ENCODE measurements at places on chromosomes 12 and 14.

- H3K36me3 ChIP-seq, result no peaks in the 10 kb centered on the region
- no peaks in the 10 kb centered on the region for H3K27me3 ChIP-seq
- H3K27ac ChIP-seq, result no peak overlapping the region
- H3K4me3 ChIP-seq, result no peak overlapping the region
These were observed 10.3 kb upstream of the RIC8B start for GRCh38 chr12:106764220-106764619.

DNA sequence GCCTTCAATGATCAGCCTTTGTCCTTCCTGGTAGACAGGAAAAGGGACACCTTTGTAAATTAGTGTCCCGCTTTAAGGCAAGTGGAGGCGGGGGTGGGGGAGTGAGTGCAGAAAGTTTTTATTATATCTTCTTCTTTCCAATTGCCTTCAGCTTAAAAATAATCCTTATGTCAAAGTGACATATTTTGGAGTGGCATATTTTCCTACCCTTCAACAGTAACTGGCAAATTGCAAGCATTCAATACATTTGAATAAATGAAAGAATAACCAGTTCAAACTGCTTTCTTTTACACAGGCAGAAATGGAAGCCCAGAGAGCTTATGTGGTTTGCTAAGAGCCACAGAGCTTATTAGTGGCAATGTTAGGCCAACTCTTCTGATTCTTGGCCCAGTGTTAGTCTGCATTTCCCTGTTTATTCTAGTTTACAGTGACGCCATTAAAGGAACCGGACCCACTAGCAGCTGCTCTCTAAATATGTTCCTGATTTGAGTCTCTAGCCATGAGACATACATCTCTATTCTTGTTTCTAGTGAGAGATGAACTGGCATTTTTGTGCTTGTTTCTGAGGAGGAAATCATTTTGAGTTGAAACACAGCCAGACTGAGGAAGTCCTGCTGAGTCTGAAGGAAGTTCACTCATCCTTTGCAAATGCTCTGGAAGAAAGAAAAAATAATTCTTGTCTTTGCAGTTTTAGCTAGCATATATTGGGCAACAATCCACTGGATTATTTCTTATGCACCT, 468.7 kb downstream of the NOVA1 start:
- no peaks in the 10 kb centered on the region for H3K36me3 ChIP-seq
- no peak for DNase-seq
- no peaks in the 10 kb centered on the region for H3K4me1 ChIP-seq
- no peak overlapping the region for H3K27ac ChIP-seq

- no peaks in the 10 kb centered on the region for H3K36me3 ChIP-seq
- H3K4me3 ChIP-seq, result no peak overlapping the region
- H3K27me3 ChIP-seq, result no peaks in the 10 kb centered on the region
These were observed 199.3 kb upstream of the PPFIA2 start for GRCh38 chr12:81958406-81958805.

GRCh38 chr12:101115326-101115725, 94.7 kb downstream of the SLC5A8 start:
- H3K36me3 ChIP-seq, result no peaks in the 10 kb centered on the region
- DNase-seq, result no peak
- H3K27me3 ChIP-seq, result no peaks in the 10 kb centered on the region
- H3K4me1 ChIP-seq, result no peaks in the 10 kb centered on the region

DNA sequence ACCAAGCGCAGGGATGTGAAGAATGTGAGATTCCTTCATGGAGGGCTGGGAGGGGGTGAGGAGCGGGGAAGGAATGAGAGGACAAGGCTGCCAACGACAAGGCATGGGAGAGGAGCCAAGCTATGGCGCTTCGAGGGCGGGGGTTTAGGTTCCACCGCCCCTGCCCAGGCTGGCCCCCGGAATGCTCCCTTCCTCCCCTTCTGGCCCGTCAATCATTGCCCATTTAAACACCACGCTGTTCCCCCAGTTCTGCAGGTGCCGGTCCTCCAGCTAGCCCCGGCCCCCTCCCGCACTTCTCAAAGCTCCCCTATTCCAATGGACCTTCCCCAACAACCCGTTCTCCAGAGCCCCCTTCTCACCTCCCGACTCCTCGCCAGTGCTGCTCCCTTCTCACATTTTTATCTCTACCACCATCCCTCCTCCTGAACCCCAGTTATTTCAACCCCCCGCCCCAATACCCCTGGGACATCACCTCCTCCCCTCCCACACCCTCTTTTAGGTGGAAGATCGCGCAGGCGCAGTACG, 428 bp downstream of the RNF41 start:
- peaks cover 37% of the 10 kb centered on the region for H3K4me1 ChIP-seq
- H3K4me3 ChIP-seq, result peak overlapping the region; percentile 65
- H3K27ac ChIP-seq, result peak overlapping the region; percentile 89
- no peaks in the 10 kb centered on the region for H3K27me3 ChIP-seq
- H3K36me3 ChIP-seq, result no peaks in the 10 kb centered on the region

- H3K27ac ChIP-seq, result no peak overlapping the region
- no peak for DNase-seq
- no peaks in the 10 kb centered on the region for H3K36me3 ChIP-seq
- H3K4me3 ChIP-seq, result no peak overlapping the region
- H3K27me3 ChIP-seq, result no peaks in the 10 kb centered on the region
- H3K4me1 ChIP-seq, result no peaks in the 10 kb centered on the region
These were observed 22.9 kb downstream of the NDUFA12 start for GRCh38 chr12:94980577-94980976.

- H3K4me1 ChIP-seq, result no peaks in the 10 kb centered on the region
- no peaks in the 10 kb centered on the region for H3K27me3 ChIP-seq
- H3K36me3 ChIP-seq, result no peaks in the 10 kb centered on the region
- no peak overlapping the region for H3K4me3 ChIP-seq
- DNase-seq, result no peak
These were observed 20.9 kb downstream of the AKAP6 start for GRCh38 chr14:32350020-32350419.

- no peaks in the 10 kb centered on the region for H3K27me3 ChIP-seq
- no peak for DNase-seq
- H3K4me3 ChIP-seq, result no peak overlapping the region
These were observed 6.3 kb downstream of the ASCL1 start for GRCh38 chr12:102963796-102964195.

DNA sequence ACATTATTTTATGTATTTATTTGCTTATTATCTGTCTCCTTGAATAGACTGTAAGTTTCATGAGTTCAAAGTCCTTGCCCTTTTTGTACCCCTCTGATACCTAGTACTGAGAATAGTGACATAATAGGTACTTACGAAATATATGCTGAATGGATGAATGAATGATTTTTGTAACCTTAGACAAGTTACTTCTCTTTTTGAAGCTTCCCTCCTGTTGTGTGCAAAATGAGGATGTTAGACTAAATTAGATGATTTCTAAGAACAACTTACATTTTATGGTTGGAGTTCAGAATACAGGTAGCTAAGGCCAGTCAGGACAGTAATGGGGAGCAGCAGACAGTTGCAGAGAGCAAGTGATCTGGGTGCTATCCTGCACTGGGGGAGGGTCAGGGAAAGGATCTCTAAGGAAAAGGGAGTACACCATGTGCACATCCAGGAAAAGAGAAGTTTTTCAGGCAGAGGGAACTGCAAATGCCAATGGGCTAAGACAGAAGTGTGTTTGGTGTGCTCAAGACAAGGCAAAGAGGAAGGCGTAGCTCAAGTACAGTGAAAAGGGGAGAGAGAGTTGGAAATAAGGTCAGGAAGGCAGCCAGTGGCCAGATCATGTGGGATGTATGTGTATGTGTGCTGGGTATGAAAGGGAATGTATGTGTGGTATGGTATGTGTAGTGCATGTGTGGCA, 59.4 kb upstream of the AMIGO2 start:
- no peak overlapping the region for H3K4me3 ChIP-seq
- H3K27ac ChIP-seq, result no peak overlapping the region
- no peak for DNase-seq
- H3K27me3 ChIP-seq, result no peaks in the 10 kb centered on the region
- H3K4me1 ChIP-seq, result no peaks in the 10 kb centered on the region
- no peaks in the 10 kb centered on the region for H3K36me3 ChIP-seq

DNA sequence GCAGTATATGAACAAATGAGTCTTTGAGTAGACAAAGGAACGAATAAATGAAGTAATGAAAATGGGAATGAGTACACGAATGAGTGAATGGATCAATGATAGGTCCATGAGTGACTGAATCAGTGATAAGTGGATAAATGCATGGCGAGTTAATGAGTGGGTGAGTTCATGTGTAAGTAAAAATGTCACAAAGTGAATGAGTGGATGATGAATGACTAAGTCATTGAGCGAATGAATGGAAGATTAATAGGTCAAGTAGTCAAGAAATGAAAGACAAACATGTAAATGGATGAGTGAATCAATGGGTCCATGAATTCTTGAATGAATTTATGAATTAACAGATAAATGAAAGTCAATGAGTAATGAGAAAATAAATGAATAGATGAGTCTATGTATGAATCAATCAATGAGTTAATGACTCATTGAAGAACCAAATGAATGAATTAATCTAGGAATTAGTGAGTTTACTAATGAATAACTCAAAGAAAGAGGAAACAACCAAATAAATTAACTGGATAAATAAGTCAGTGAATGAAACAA, 97.3 kb upstream of the RTL1 start:
- H3K27me3 ChIP-seq, result no peaks in the 10 kb centered on the region
- no peak for DNase-seq
- H3K27ac ChIP-seq, result no peak overlapping the region
- no peak overlapping the region for H3K4me3 ChIP-seq

GRCh38 chr12:124411953-124412645, 117.2 kb downstream of the RFLNA start:
- H3K4me1 ChIP-seq, result peaks cover 42% of the 10 kb centered on the region
- H3K4me3 ChIP-seq, result no peak overlapping the region
- H3K27me3 ChIP-seq, result no peaks in the 10 kb centered on the region
- peak overlapping the region; percentile 31 for H3K27ac ChIP-seq

- no peaks in the 10 kb centered on the region for H3K27me3 ChIP-seq
- no peak overlapping the region for H3K4me3 ChIP-seq
- H3K27ac ChIP-seq, result no peak overlapping the region
- no peak for DNase-seq
These were observed 80.2 kb upstream of the NUDT4 start for GRCh38 chr12:93297536-93297935.

DNA sequence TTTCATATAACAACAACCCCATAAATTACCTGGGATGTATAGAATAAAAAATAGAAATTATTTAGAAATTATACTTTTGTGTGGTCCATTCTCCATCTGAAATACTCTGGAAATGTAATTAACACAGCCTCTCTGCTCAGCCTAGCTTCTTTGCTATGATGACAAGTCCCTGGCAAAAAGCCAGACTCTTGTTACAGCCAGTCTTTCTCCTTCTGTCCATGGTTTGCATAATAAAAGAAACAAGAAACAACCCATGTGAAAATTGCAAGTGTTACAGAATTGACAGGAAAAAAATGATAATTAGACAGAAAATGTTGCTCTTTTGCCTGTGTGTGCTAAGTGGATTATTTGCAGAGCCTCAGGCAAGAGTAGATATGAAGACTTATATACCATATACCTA, 61.3 kb downstream of the C12orf50 start:
- H3K27me3 ChIP-seq, result no peaks in the 10 kb centered on the region
- no peak overlapping the region for H3K27ac ChIP-seq
- no peaks in the 10 kb centered on the region for H3K36me3 ChIP-seq
- H3K4me1 ChIP-seq, result no peaks in the 10 kb centered on the region
- H3K4me3 ChIP-seq, result no peak overlapping the region

GRCh38 chr14:91899806-91900205, 32.5 kb upstream of the TC2N start:
- peak; percentile 48 for DNase-seq
- H3K27ac ChIP-seq, result peak overlapping the region; percentile 81
- no peak overlapping the region for H3K4me3 ChIP-seq
- peaks cover 66% of the 10 kb centered on the region for H3K4me1 ChIP-seq
- no peaks in the 10 kb centered on the region for H3K36me3 ChIP-seq

DNA sequence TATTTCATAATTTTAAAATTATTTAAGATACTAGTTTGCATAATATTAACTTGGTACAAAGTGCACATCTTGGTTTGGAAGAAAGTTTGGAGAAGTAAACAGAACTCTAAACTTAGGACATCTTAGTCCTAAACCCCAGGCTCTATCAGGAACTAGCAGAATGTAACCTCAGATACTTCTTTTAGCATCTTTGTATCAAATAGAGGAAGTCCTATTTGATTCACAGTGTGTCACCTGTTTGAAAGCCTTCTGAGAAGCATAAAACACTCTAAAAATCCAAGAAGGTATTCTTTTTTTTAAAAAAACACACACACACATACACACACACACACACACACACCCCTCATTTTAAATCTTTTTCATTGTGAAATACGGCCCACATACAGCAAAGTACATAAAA, 12.0 kb upstream of the RNU6-7 start:
- no peak overlapping the region for H3K4me3 ChIP-seq
- no peaks in the 10 kb centered on the region for H3K36me3 ChIP-seq
- H3K27me3 ChIP-seq, result no peaks in the 10 kb centered on the region
- no peaks in the 10 kb centered on the region for H3K4me1 ChIP-seq

- no peak for DNase-seq
- H3K4me1 ChIP-seq, result no peaks in the 10 kb centered on the region
- H3K27me3 ChIP-seq, result no peaks in the 10 kb centered on the region
- H3K4me3 ChIP-seq, result no peak overlapping the region
- H3K27ac ChIP-seq, result no peak overlapping the region
- no peaks in the 10 kb centered on the region for H3K36me3 ChIP-seq
These were observed 7.9 kb downstream of the SLC16A7 start for GRCh38 chr12:59603754-59604153.

GRCh38 chr14:78075033-78075432, 95.1 kb upstream of the NRXN3 start:
- H3K36me3 ChIP-seq, result no peaks in the 10 kb centered on the region
- no peak overlapping the region for H3K27ac ChIP-seq
- H3K4me1 ChIP-seq, result no peaks in the 10 kb centered on the region
- no peak for DNase-seq
- H3K27me3 ChIP-seq, result no peaks in the 10 kb centered on the region

GRCh38 chr12:116870306-116870705, 10.9 kb downstream of the HRK start:
- H3K27ac ChIP-seq, result no peak overlapping the region
- H3K27me3 ChIP-seq, result no peaks in the 10 kb centered on the region
- H3K4me1 ChIP-seq, result no peaks in the 10 kb centered on the region
- H3K4me3 ChIP-seq, result no peak overlapping the region
- no peaks in the 10 kb centered on the region for H3K36me3 ChIP-seq

DNA sequence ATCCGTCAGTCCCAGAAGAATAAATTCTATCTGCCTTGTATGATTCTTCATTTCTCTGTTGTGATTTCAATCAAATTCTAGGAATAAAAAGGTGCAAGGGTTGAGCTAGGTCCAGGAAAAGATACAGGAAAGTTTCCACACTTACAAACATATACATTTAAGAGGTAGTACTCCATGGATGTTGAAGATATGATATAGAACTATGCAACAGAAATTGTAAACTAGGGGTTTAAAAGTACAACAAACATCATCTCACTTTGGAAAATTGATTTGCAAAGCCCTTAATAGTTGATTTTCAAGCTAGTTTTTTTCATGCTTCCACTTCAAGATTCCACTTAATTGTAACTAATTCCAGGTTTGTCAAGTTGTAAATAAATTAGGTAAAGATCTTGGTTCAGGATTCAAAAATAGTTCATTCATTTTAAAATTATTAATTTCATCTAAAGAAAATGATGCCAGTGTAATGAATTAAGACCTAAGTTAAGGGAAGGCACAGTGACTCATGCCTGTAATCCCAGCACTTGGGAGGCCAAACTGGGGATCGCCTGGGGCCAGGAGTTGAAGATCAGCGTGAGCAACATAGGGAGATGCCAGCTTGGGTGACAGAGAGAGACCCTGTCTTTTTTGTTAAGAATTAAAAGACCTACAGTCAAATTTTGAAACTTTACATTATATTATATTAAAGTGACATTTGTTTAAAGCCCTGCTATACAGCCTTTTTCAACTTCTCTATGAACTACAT, at the start of gene OR6C70:
Gene OR6C70, minus strand, starts transcription at position 51 of the 742 bp plus-strand sequence. Its CDS starts 0 bp downstream, at position 51.
- H3K36me3 ChIP-seq, result no peaks in the 10 kb centered on the region
- H3K4me3 ChIP-seq, result no peak within 1 kb of the TSS
- no peak for DNase-seq
- no peak within 1 kb of the TSS for H3K27ac ChIP-seq
- no peaks in the 10 kb centered on the region for H3K4me1 ChIP-seq
